SJSA1 (cell line): ENCODE measurements at places on chromosomes 5 and 9. TPM values are rescaled to one million over a fixed set of nuclear protein-coding genes. Genes with fewer than 3 reads are reported as not detected.
A peak's percentile ranks its signal among the peaks of the same experiment; 100 is the strongest.

DNA sequence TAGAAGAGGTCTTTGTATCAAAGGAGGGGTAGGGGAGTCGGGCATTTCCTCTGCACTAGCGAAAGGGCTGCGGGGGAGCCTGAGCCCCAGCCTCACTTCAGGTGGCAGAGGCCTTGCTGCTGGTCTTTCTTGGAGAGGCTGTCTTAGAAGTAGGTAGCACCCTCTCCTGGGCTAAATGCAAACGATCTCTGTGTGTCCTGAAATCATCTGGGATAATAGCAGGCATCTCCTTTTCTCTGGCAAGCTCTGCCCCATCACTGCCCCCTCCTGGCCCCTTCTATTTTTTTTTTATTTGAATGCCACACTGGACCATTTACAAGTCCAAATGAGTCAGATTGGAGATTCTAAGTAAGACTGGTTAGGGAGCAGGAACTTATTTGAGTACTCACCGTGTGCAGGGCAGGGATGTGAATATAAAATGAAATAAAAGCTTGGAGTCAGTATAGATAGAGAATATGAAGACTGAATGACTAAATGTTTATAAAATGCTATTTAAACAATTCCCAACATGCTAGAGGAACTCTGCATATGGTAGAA, 137.1 kb downstream of the FGF1 start:
- peak; percentile 98 for DNase-seq

GRCh38 chr9:119701651-119702050, 332.4 kb upstream of the BRINP1 start:
- DNase-seq = no peak

- DNase-seq = no peak
Measured at GRCh38 chr9:136121801-136122200, 3.1 kb upstream of the TMEM250 start.

- DNase-seq = no peak
Measured at GRCh38 chr5:65482736-65483545, 1.2 kb upstream of the ADAMTS6 start.

DNA sequence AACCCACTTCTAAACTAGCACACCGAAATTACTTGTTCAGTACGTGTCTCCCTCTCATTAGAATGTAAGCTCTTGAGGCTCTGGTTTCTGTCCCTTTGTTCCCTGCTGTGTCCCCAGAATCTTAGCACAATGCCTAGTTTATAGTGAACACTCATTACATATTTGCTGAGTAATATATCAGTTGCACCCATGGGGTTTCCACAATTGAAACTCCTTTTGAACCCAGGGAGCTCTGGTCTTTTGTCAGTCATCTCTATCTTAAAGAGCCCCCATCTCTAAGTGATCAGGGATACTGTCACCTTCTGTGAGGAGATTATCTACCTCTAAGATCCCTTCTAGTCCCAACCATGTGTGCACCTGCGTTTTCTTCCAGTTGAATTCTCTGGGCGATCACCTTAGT, 12.8 kb downstream of the CAMK4 start:
- no peak for DNase-seq

DNA sequence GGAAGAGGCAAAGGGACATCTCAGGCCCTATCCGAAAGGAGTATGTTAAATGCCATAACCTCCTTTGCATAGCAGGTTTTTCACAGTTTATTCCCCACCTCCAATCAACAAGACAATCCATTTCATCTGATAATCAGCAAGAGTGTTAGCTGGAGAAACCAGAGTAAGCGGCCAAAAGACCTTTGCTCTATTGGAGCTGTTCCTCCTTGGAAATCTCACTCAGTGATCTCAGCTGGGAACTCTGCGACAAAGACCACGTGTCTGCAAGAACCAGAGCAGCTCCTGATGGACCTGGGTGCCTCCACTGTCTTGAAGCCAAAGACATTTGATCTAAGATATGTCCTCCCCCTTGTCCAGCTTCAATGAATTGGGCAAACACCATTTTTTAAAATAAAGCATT, 241.0 kb downstream of the SEC61B start:
- no peak for DNase-seq

- DNase-seq = no peak
Measured at GRCh38 chr5:116388564-116389258, 185.9 kb downstream of the SEMA6A start.

- DNase-seq = no peak
Measured at GRCh38 chr5:143629871-143630659, 181.9 kb upstream of the HMHB1 start.

GRCh38 chr9:76404401-76404800, 10.2 kb upstream of the RFK start:
- DNase-seq = no peak

GRCh38 chr5:173232499-173233346, 2.3 kb downstream of the NKX2-5 start:
- DNase-seq = no peak

DNA sequence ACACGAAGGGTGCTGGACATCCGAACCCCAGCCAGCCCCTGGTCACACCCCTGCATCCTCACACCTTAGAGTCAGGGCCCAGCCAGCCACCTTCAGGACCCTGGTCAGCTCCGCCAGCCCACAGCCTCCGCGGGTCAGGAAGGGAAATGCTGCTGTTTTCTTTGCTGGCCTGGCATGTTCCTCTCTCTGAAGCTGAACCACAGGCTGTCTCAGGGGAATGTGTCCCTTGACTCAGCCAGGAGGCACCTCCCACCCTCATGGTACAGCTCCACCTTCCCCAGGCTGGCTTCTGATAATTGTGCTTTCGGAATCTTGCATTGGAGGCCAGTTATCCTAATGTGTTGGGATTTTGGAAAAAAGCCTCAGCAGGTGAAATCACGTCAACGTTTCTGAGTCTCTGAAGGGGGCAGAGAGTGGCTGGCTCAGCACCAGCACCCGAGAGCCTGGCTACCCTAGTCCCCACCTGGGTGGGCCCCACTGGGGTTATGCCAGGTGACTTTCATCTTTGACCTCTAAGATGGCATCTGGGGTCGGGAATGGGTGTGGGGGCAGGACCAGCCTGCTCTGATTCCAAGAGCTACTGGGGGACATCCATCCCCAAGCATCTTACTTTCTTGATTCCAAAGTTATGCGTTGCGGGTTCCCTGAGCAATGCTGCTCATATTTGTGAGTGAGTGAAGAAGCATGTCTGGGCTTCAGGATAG, 9.8 kb upstream of the OLFM1 start:
- no peak for DNase-seq

GRCh38 chr5:121038438-121038837, 574.3 kb downstream of the PRR16 start:
- no peak for DNase-seq

DNA sequence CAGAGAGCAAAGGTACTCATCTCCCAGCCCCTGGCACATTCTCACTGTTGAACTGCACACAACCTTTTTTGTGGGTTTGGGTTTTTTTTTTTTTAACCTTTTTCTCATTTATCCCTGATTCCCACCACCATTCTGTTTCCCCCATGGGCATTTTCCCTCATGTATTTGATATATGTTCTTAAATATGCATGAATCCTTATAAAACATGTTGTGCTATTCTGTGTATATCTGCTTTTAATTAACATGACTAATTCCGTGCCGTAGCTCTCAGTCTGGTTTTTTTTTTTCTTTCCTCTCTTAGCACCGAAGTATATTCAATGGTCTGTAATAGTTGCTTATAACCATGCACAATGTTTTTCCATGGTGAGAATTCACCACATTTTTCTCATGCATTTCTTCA, 204.5 kb downstream of the RGS3 start:
- no peak for DNase-seq

DNA sequence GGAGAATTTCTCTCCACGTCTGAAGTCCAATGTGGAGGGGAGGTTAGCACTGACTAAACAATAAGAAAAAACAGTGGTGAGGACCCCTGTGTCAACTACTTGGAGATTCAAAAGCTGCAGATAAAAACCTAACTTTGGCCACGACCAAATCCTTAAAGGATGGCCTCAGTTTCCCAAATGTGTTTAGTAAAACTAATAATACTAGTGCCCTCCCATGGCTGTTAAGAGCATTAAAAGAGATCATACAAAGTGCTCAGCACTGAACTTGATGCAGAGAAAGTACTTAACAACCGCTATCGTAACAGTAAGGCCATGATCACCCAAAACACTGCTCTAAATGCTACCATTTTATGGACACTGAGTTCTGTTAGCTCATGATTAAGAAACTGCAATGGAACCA, 288.4 kb downstream of the EBF1 start:
- DNase-seq = no peak

- DNase-seq = no peak
Measured at GRCh38 chr9:116749772-116750171, 62.7 kb downstream of the TRIM32 start.

DNA sequence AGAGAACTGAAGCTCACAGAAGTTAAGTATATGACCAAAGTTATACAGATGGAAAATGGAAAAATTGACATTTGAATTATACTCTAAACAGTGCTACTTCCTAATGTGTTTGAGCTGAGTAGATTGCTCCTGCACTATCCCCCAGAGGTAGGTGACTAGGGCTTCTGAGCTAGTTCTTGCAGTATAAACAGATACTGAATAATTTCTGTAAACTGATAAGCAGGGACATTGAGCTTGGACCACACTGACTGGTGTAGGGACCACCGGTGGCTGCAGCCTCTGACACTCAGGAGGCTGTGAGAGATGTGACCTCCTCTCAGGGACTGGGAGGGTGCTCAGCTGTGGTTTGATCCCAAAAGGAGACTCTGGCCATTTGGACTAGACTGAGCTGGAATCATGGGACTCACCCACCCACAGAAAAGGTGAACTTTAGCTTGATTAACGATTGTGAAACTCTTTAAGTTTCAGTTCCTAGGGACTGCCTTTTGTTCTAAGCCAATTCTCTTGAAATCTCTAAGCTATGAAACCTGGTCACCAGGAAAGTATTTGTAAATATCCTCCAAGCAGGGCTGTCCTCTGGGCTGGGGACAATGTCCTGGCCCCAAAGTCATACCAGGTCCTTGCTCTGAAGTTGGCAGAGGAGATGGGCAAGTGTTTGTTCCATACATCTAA, 291.5 kb downstream of the SEC61B start:
- DNase-seq = no peak

- peak; percentile 22 for DNase-seq
Measured at GRCh38 chr9:4375424-4376200, 75.7 kb upstream of the GLIS3 start.

DNA sequence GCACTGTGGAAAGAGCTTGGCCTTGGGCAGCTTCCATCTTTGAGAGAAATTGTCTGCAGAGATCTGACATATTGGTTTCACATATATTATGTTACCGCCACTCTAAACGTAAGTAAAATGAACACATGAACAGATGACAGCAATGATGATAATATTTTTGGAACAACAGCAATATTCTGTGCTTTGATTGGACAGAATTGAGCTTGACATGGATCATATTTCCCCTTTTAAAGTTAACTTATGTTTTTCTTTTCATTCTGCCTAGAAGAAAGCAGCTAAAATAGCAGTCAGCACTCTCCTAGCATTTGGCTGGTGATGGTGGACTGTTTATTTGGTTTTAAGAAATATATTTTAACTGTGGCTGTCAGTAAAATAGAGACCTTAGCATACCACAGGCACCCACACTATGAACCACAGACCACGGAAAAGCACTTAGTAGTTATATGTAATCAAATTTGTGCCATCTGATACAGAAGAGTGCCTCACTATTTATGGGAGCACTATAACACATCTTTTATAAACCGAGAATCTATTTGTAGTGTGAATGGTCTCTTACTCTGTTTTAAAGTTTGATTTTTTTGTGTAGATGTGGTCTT, 1.8 kb upstream of the CFAP95 start:
- DNase-seq = no peak

GRCh38 chr9:135667463-135668001, 4.4 kb downstream of the LCN9 start:
- DNase-seq = no peak

- peak; percentile 73 for DNase-seq
Measured at GRCh38 chr9:92747459-92748232, 17.0 kb downstream of the BICD2 start.

DNA sequence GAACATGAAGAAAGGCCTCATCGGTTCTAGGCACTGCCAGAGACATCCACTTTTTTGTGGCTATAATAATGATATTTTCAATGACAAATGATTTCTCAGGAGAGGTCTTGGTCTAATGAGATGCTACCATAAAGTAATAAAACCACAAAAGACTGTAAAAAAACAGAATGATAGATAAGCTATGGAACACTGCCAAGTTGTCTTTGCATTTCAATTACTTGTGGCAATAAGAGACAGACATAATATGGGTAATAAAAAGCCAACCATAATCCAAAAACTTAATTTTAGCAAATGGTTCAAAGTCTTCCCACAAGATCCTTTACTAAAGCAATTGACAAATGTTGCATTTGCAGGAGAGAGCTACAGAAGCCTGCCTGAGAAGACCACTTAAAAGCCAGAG, 292.5 kb downstream of the ATPSCKMT start:
- no peak for DNase-seq

- peak; percentile 82 for DNase-seq
Measured at GRCh38 chr5:172904643-172905345, 54.4 kb upstream of the RPL26L1 start.

The C9orf153 gene
- 0.39 TPM in 1 of 2 replicates, not detected in the other for total RNA-seq

The PCDHGB7 gene
- 1.8 and 2.6 TPM in 2 replicates for total RNA-seq

The ANKRD20A1 gene
- total RNA-seq = not detected in 2 replicates

The OLFM1 gene
- total RNA-seq = 23.4 and 35.0 TPM in 2 replicates

The FOXD4L5 gene
- total RNA-seq = not detected in 2 replicates

The PCDHA9 gene
- under 0.01 TPM in 1 of 2 replicates, not detected in the other for total RNA-seq

The AGXT2 gene
- total RNA-seq = not detected in 2 replicates

The ARL10 gene
- total RNA-seq = 2.4 and 2.5 TPM in 2 replicates

The TXNDC8 gene
- not detected in 2 replicates for total RNA-seq

The SAXO1 gene
- total RNA-seq = not detected in 2 replicates

The KCNV2 gene
- total RNA-seq = not detected in 2 replicates

The GRIA1 gene
- not detected in 2 replicates for total RNA-seq

The TIMD4 gene
- total RNA-seq = not detected in 2 replicates

The TLX3 gene
- not detected in 2 replicates for total RNA-seq

The ACOT12 gene
- not detected in 2 replicates for total RNA-seq

The EIF4EBP3 gene
- total RNA-seq = 1.4 TPM in 1 of 2 replicates, not detected in the other
